ENCODE measurements at places on chromosomes 16 and 17. TPM values are rescaled to one million over a fixed set of nuclear protein-coding genes. Genes with fewer than 3 reads are reported as not detected.

SGCA gene
- total RNA-seq = 0.37 TPM

SPNS2 gene
- 1.6 TPM for total RNA-seq

GRCh38 chr17:72336026-72336803 lies 215.4 kb downstream of the SOX9 start:
- no peak for DNase-seq

DNA sequence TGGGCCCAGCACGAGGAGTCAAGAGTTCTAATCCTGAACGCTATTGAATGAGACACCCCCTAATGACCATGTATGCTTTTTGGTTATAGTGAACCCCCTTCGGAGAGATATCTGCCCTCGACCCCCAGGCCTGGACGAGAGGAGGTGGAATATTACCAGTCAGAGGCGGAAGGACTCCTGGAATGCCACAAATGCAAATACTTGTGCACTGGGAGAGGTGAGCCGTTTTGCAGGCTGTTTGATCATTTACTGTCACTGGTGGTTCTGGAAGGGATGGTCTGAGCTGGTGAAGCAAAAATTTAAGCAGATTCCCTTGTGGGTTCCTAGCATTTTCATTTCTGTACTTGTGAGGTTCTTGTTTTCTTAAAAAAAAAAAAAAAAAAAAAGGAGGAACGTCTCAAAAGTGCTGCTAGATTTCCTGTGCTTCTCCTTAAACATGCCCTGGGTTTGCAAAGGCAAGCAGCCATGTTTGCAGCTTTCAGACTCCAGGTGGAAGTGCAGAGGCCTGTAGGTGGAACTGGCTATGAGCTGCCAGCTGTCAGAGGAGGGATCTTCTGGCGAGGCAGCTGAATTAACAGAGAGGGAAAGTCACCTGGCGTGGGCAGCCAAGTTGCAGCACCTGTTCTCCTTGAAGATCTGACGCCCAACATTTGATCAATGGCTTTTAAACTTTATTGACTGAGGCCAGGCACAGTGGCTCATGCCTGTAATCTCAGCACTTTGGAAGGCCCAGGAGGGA lies 3.5 kb downstream of the MARVELD3 start:
- no peak for DNase-seq

- no peak for DNase-seq
Observed at GRCh38 chr17:34930283-34930682, 31.0 kb downstream of the CCT6B start.

DNA sequence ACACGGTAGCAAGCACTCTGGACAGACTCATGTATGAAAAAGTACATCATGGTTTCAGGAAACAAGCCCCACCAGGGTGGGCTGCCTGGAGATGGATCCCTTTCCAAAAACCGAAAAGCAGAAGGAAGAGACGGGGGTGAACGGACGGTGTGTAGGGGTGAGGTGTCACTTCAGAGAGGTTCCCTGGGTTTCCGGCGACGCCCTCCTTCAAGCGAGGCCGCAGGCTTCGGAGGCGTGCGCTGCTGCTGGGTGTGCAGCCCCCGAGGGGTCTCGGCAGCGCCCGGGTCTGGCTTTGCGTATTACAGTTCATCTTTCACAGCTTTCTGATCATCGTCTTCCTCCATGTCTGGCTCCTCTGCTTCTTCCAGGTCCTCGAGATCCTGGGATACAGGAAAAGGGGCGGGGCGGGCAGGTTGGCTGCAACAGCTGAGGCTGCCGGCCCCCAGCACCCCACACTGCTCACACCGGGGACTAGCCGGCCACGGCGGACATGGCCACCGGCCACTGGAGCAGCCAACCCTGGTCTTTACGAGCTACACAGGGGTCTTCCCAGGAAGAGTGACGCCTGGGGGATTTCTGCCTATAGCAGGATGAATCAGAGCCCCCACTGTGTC lies 9.0 kb upstream of the PPP1R27 start:
- DNase-seq = no peak

DNA sequence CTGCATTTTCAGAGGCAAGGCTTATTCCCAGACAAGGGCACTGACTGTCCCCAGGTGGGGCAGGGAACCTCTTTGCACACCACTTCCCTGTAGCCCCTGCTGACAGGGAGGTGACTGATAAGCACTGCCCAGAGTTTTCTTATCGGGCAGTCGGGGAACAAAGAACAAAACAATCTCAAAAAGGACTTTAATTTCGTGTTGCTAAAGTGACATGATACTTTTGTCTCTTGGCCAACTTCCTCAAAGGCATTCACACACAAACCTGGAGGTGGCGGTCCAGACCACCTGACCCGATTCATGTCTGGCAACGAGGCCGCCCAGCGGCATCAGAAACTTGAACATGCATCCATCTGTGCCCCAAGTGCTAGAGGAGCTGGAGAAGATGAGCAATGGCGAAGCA lies 28.9 kb downstream of the ZDHHC7 start:
- DNase-seq = no peak

DNA sequence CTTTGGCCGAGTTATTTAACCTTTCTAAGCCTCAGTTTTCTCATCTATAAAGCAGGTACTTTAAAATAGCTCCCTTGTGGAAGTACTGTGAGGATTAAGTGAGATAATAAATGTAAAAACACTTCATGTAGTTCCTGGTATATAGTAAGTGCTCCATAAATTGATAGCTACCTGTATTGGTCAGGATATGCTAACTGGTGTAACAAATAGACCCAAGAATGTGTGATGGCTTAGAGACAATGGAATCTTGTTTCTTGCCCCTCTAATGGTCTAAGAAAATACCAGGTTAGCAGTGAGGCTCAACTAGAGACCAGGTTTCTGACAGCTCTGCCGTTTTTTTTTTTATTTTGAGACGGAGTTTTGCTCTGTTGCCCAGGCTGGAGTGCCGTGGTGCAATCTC lies 29.8 kb downstream of the CCR7 start:
- DNase-seq = no peak

- DNase-seq = no peak
Observed at GRCh38 chr16:22250522-22250921, 44.4 kb downstream of the EEF2K start.

DNA sequence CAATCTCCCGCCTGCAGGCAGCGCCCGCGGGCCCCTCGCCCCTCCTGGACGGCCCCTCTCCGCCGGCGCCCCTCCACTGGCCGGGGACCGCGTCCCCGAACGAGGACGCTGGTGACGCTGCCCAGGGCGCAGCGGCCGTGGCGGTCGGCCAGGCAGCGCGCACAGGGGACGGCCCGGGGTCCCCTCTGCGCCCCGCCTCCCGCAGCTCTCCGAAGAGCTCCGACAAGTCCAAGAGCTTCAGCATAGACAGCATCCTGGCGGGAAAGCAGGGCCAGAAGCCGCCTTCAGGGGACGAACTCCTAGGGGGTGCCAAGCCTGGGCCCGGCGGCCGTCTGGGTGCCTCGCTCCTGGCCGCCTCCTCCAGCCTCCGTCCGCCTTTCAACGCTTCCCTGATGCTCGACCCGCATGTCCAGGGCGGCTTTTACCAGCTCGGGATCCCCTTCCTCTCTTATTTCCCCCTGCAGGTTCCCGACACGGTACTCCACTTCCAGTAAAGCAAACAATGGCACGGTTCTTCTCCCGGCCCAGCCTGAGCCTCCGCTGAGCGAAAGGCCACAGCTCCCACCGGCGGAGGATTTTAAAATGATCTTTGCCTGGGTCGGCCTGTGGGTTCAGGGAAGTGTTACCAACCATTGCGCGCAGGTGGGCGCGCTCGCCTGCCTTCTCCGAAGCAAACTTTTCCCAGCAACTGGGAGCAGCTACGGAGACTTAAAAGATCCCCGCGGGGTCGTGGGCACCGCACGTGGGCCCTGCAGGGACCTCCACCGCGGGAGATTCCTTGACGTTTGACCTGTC lies 1.1 kb downstream of the FOXL1 start:
- no peak for DNase-seq

- DNase-seq = no peak
Observed at GRCh38 chr16:88502776-88503280, 49.7 kb downstream of the ZFPM1 start.

DNA sequence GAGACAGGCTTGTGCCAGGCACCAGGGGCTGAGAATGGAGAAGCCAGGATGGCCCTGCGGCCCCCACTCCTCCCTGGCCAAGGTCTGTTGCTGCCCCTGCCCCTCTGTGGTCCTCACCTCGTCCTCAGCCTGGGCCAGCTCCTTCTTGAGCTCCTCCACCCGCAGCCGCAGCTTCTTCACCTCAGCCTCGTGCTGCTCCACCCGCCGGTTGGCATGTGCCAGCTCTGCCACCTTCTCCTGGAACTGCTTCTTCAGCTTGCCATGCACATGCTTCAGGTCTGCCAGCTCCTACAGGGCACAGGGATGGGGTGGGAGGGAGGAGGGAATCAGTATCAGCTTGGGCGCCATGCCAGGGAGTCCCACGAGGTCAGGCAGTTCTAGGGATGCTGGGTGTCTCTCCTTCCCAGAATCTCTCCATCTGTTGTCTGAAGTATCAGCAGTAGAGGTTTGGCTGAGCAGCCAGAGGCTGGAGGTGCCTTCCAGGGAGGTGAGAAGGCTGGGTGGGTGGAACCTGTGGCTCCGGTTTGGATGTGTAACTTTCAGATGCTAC lies 20.1 kb downstream of the CCDC102A start:
- no peak for DNase-seq

GRCh38 chr17:38448208-38448771 lies 20.0 kb downstream of the ARHGAP23 start:
- DNase-seq = no peak

- DNase-seq = no peak
Observed at GRCh38 chr17:18084256-18084655, 3.5 kb upstream of the DRG2 start.

GRCh38 chr16:81641395-81642106 lies 137.5 kb upstream of the PLCG2 start:
- no peak for DNase-seq

GRCh38 chr17:16489431-16489830 lies 2.6 kb downstream of the LRRC75A start:
- no peak for DNase-seq

- no peak for DNase-seq
Observed at GRCh38 chr17:78789149-78789662, 7.1 kb upstream of the CYTH1 start.

DNA sequence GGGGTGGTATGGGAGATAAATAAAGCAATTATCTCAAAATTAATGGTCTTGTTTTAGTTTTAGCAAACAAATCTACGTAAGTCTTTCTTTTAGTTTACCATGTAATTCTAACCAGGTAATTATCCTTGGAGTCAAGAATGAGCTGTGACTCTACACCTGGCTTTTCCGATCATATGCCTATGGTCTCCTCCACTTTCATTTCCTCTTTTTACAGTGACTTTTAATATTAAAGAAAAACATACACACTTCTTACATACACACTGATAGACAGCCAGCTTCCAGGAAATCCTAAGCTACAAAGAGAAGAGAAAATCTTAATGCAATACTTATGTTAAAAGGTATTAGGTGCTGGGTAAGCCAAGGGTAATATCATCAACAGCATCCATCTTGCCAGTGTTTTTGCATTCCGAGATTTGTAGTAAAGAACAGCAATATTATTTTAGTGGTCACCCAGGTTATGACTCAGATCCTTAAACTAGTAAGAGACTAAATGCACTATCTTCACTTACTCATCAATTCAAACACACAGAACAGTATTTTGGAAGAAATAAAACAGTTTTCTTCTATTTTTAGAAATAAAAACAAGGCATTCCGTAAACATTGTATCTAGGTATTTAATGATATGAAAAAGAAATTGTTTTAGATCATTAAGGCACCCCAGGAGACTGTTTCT lies 4.4 kb upstream of the IRX5 start:
- no peak for DNase-seq

DNA sequence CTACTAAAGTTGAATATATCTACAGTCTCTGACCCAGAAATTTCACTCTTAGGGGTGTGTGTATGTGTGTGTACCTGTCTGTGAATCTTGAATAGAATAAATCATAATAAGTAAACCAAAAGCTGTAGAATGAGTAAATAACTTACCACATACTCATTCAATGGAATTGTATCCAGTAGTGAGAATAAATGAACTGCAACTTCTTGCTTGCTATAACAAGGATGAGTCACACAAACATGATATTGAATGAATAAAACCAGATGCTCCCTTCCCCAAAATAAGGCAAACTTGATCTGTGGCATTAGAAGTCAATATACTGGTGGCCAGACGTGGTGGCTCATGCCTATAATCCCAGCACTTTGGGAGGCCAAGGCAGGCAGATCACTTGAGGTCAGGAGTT lies 259.8 kb upstream of the MON1B start:
- DNase-seq = no peak

- no peak for DNase-seq
Observed at GRCh38 chr16:51056331-51056730, 94.7 kb downstream of the SALL1 start.

DNA sequence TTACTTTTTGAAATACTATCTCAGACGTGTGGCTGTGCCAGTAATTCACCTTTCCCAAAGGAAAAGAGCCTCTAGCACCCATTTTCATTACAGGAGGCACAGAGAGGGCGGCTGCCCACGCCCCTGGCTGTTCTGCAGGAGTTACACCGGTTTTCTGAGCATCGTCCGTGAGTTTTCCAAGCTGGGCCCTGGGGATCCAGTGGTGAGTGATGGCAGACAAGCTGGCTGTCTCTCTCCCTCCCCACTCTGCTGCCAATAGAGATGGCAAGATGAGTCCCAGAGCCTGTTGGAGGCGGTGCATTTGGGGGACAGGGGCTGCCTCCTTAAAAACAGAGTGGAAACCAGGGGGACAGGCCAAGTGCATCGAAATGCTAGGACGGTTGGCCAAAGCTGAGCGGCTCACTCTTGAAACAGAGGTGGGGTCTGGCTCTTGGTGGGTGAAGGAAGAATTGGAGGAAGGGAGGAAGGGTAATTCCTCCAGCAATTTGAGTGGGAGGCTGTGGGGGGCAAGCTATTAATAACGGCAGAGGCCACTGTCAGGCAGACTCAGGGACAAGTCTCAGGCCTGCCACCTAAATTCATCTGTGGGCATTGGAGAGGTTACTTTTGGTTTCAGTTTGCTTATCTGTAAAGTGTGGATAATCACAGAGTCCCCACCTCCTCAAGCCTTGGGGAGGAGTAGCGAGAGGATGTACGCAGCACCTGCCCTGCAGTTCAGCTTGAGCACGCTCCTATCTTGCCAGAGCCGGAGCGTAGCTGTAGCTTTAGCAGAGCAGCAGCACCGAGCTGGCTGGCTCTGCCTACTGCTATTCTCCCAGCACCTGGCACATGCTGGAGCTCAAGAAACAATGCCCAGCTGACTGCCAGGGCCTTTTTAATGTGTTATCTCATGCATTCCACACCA lies 7.5 kb upstream of the NOS2 start:
- DNase-seq = no peak

- no peak for DNase-seq
Observed at GRCh38 chr16:17775061-17775460, 304.3 kb upstream of the XYLT1 start.

DNA sequence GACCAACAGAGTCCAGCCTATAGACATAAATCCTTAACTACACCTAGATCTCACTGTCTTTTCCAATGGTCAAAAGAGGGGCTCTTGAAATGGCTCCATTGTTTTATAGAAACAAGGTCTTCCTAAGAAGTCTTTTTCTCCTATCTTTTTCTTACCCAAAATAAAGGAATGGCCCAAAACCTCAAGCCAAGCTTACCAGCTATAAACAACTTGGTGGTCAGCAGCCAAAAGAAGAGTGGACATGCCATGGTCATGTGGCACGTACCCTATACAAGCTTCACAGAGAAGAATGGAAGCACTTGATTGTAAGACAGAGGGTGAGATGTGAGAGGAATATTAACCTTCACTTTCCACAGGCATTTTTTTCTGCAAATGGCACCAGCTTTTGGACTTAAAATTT lies 82.1 kb upstream of the GNAO1 start:
- DNase-seq = no peak

Measured in HCT116 (cell line).